ENCODE measurements at places on chromosomes 5 and 9. TPM values are rescaled to one million over a fixed set of nuclear protein-coding genes. Genes with fewer than 3 reads are reported as not detected.

GRCh38 chr9:36263683-36264082, 5.4 kb upstream of the GNE start:
- no peak overlapping the region for H3K4me3 ChIP-seq
- no peaks in the 10 kb centered on the region for H3K27me3 ChIP-seq
- peaks cover 4% of the 10 kb centered on the region for H3K4me1 ChIP-seq
- no peaks in the 10 kb centered on the region for H3K36me3 ChIP-seq

DNA sequence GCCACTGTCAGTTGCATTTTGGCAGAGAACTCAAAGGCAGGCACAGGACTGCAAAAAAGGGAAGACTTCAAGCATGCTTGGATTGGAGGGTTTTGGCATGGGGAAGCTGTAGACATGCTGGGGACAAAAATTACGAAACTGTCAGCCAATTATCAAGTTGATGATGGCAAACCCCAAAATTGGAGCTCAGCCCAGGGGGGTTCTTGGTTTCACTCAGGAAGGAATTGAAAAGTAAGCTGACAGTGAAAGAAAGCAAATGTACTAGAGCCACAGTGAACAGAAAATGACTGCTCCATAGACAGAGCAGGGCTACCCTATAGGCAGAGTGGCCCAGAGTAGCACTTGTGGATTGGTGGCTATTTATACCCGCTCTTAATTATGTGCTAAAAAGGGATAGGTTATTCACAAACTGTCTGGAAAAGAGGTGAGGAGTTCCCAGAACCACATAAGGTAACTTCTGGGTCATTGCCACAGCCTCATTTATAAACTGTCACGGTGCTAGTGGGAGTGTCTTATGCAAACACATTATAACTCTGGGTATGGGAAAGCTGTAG, 14.6 kb upstream of the CFAP95 start:
- H3K4me1 ChIP-seq, result peaks cover 4% of the 10 kb centered on the region
- H3K27me3 ChIP-seq, result no peaks in the 10 kb centered on the region
- H3K27ac ChIP-seq, result no peak overlapping the region

GRCh38 chr9:85224729-85225128, 517.0 kb downstream of the AGTPBP1 start:
- no peaks in the 10 kb centered on the region for H3K36me3 ChIP-seq
- no peak overlapping the region for H3K27ac ChIP-seq
- DNase-seq, result no peak
- no peak overlapping the region for H3K4me3 ChIP-seq
- no peaks in the 10 kb centered on the region for H3K4me1 ChIP-seq

DNA sequence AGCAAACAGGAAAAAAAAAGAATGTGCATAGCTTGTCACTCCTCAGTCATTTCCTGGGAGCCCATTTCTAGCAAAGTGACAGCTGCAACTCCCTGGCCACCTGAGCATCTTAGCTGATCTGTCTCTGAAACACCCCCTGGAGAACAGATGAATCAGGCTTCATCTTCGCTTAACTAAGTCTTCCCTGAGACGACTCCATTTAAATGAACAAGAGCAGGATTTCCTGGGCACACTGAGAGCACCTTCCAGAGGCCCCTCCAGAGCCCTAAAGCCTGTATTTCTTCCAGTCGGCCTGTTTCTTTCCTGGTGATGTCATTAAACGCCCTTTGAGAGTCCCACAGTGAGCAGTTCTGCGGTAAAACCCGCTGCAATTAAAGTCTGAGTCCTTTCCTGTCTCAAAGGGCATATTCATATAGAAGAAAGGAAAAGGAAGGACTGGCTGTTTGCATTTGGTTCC, 13.9 kb downstream of the TGFBI start:
- no peak overlapping the region for H3K4me3 ChIP-seq
- no peaks in the 10 kb centered on the region for H3K27me3 ChIP-seq
- no peak overlapping the region for H3K27ac ChIP-seq
- DNase-seq, result peak; percentile 5

DNA sequence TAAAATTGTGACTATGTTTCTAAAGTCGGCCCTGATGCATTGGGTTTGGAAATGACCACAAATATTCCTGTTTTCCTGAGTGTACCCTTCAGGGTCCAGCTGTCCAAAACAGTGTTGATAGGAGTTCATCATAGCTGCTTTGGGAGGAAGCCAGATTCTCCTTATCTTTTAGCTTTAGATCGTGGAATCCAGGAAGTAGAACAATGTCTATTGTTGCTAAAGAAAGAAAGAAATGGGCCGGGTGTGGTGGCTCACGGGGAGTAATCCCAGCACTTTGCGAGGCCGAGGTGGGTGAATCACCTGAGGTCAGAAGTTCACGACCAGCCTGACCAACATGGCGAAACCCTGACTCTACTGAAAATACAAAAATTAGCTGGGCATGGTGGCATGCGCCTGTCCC, 9.5 kb downstream of the CAVIN4 start:
- no peak overlapping the region for H3K27ac ChIP-seq
- H3K4me3 ChIP-seq, result no peak overlapping the region
- H3K27me3 ChIP-seq, result no peaks in the 10 kb centered on the region
- no peak for DNase-seq

DNA sequence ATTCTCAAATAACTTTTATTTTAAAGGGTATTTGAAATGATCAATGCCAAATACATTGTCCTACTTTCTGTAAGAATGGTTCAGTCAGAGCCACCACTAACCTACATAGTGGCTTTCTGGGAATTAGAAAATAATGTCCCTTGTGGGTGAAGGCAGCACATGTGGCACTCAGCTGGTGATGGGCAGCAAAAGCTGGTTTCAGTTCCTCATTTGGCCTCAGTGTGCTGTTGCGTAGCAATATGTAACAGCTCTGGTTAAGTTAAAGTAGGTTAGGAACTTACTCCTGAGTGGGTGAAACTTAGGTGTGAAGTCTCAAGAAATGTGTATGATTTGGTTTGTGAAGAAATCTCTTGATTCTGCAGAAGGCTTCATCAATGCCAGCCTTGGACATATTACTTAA, 99.6 kb upstream of the SPEF2 start:
- H3K36me3 ChIP-seq, result no peaks in the 10 kb centered on the region
- no peak for DNase-seq
- H3K27me3 ChIP-seq, result no peaks in the 10 kb centered on the region
- H3K4me3 ChIP-seq, result no peak overlapping the region
- H3K4me1 ChIP-seq, result no peaks in the 10 kb centered on the region
- no peak overlapping the region for H3K27ac ChIP-seq

GRCh38 chr5:139108063-139108824, 89.9 kb downstream of the SIL1 start:
- H3K36me3 ChIP-seq, result no peaks in the 10 kb centered on the region
- no peak for DNase-seq

DNA sequence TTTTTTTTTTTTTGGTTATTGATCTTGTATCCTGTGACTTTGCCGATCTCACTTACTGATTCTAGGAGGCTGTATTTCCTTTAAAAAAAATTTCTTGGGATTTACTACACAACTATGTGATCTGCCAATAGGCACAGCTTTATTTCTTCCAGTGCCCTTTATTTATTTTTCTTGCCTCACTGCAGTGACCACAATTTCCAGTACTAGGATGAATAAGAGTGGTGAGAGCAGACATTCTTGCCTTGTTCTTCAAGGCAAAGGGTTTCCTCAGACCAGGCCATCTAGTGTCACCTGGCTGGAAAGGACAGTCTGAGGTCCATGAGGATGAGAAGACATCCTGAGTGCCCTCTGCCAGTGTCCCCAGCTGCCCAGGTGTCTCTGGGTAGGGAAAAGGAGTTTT, 265.4 kb downstream of the SPOCK1 start:
- no peak for DNase-seq
- no peaks in the 10 kb centered on the region for H3K36me3 ChIP-seq
- H3K27me3 ChIP-seq, result peaks cover 9% of the 10 kb centered on the region
- no peak overlapping the region for H3K4me3 ChIP-seq
- H3K27ac ChIP-seq, result no peak overlapping the region

- no peak overlapping the region for H3K4me3 ChIP-seq
- no peaks in the 10 kb centered on the region for H3K36me3 ChIP-seq
- DNase-seq, result no peak
- H3K27me3 ChIP-seq, result no peaks in the 10 kb centered on the region
- peaks cover 62% of the 10 kb centered on the region for H3K4me1 ChIP-seq
Measured at GRCh38 chr5:95843733-95844223, 21.3 kb upstream of the GLRX start.

DNA sequence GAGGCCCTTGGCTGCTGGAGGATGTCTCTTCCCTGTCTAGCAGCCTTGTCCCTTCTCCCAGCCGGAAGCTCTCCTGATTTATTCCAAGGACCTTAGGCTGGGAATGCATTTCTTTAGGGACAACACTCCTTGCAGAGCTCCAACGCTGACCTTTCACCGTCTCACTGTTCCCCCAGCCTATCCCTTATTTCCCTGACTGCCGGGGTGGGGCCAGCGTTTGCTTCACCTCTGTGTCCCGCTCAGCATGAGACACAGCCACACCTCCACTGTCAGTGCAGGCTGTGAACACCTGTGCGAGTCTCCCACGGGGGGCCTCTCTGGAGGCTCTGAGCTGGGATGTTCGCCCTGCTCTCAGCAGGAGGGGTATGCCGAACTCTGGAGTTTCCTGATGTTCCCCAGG, 106.2 kb upstream of the FCN2 start:
- H3K27me3 ChIP-seq, result peaks cover 40% of the 10 kb centered on the region
- no peak overlapping the region for H3K27ac ChIP-seq
- no peak for DNase-seq
- H3K36me3 ChIP-seq, result no peaks in the 10 kb centered on the region

GRCh38 chr9:124180557-124180956, 77.2 kb upstream of the NEK6 start:
- H3K27me3 ChIP-seq, result peaks cover 45% of the 10 kb centered on the region
- H3K4me1 ChIP-seq, result peaks cover 4% of the 10 kb centered on the region
- no peaks in the 10 kb centered on the region for H3K36me3 ChIP-seq
- H3K4me3 ChIP-seq, result no peak overlapping the region
- DNase-seq, result peak; percentile 52

- H3K4me3 ChIP-seq, result no peak overlapping the region
- no peak overlapping the region for H3K27ac ChIP-seq
- H3K36me3 ChIP-seq, result no peaks in the 10 kb centered on the region
- no peak for DNase-seq
- no peaks in the 10 kb centered on the region for H3K4me1 ChIP-seq
Measured at GRCh38 chr9:25094518-25094917, 548.8 kb upstream of the IZUMO3 start.

GRCh38 chr5:91175708-91176107, 207.4 kb downstream of the ARRDC3 start:
- no peaks in the 10 kb centered on the region for H3K27me3 ChIP-seq
- H3K4me3 ChIP-seq, result no peak overlapping the region
- H3K4me1 ChIP-seq, result peaks cover 10% of the 10 kb centered on the region
- H3K36me3 ChIP-seq, result no peaks in the 10 kb centered on the region
- no peak overlapping the region for H3K27ac ChIP-seq

FUBP3 gene
- 38.4 TPM for total RNA-seq

STKLD1 gene
- total RNA-seq, result 0.99 TPM

FBP2 gene
- total RNA-seq, result not detected

PARP8 gene
- total RNA-seq, result 41.3 TPM

GABRP gene
- total RNA-seq, result 0.10 TPM
